ENCODE measurements at places on chromosomes 12 and 14.

DNA sequence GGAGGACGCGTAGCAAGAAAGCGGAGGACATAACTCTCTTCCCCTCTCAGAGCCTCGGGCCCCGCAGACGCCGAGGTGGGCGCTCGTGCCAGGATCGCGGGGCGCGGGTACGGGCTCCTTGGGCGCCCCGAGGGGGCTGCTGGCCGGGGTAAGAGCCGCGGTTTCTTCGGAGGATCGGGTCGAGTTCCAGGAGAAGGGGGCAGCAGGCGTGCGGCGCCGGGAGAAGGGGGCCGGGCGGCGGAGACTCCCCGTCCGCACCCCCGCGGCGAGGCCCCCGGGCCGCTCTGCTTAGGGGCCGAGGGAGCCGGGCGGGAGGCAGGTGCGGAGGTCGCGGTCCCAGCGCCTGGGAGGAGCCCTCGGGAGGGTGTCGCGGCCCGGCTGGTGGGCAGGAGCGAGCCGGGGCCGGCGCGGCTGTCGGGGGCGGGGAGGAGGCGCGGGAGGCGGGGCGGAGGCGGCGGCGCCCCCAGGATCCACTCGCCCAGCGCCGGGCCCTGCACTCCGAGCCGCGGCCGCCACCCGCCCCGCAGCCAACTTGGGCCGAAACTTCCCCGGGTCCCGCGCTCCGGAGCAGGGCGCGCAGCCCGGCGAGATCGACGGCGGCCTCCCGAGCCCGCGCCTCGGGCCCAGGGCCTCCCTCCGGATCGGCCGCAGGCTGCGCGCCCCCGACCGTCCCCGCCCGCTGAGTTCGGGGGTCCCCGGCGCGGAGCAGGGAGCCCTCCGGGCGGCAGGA, 64.4 kb downstream of the FBXL14 start:
- no peak for DNase-seq

DNA sequence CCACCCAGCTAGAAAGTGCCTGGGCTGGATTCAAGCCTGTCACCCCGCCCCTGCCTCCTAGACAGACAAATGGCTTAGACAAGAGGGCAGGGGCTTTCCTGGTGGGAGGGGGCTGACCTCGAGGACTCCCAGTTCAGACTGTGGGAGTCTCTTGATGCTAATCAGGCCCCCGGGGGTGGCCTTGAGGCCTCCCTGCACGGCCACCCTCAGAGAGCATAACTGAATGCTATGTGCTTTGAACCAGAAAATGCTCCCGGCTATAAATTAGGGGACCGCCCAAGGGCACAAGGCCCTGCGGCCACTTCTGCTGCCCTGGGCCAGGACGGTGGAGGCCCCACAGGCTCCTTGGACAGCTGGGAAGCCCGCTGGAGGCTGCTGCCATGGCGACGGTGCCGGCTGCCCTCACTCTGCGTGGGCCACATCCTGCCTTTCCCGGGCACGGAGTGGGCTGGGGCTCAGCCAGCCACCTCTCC, 111.0 kb upstream of the NCOR2 start:
- no peak for DNase-seq

DNA sequence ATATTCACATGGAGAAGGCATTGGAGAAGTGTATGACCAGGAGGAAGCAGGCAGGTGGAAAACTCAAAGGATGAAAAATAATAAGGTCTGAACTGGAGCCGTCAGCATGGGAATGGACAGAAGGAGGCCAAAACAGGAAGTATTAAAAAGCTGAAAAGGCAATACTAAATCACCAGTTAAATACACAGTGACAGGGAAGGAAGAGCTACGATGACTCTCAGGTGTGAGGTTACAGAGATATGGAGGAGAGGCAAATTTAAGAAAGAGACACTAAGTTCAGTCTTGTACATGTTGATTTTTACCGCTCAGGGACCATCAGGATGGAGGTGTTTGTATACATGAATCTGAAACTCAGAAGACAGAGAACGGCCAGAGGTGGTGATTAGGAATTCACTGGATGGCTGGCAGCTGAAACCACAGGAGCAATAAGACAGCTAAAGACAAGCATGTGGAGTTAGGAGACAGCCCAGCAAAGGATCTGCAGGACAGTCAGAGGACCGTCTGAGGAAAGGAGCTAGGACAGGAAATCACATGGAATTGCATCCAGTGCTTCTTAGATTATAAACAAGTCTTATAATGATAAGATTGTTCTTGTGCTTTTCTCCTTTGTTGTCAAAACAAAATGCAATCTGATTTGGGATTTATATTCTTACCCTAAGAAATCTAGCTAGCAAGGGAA, 33.9 kb upstream of the CDKN3 start:
- no peak for DNase-seq

DNA sequence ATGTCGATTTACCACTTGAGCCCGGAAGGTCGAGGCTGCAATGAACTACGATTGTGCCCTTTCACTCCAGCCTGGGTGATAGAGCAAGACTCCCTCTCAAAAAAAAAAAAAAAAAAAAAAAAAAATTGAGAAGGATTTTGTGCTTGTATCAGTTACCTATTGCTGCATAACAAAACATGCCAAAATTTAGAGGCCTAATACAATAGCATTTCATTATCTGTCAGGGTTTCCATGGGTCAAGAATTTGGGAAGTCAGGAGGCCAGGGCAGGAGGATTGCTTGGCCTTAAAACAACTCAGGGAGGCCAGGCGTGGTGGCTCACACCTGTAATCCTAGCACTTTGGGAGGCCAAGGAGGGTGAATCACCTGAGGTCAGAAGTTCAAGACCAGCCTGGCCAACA, 4.6 kb upstream of the SLC8B1 start:
- DNase-seq: no peak

- no peak for DNase-seq
Observed at GRCh38 chr12:23222801-23223200, 597.8 kb downstream of the ETNK1 start.

- DNase-seq: no peak
Observed at GRCh38 chr12:43011383-43011926, 421.9 kb upstream of the PRICKLE1 start.

DNA sequence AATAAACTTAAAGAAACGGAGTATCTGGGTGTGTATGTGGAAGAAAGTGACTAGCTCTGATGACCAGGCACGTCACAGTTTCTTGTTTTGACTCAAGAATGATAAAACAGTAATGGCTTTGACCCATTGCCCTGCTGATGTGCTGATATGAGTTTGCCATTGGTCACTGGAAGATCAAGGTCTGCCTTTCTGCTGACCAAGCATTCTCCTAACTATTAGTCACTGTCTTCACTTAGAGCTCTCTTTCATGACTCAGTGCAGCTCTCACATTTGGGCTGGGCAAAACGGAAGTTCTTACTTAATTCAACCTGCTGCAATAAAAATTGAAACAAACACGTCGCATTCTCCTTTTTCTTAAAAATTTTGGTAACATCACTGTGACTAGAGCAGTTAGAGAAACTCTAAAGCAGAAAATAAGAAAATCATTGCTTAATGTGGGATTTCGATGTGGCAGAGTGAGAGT, 366.7 kb downstream of the BTG1 start:
- DNase-seq: peak; percentile 90

DNA sequence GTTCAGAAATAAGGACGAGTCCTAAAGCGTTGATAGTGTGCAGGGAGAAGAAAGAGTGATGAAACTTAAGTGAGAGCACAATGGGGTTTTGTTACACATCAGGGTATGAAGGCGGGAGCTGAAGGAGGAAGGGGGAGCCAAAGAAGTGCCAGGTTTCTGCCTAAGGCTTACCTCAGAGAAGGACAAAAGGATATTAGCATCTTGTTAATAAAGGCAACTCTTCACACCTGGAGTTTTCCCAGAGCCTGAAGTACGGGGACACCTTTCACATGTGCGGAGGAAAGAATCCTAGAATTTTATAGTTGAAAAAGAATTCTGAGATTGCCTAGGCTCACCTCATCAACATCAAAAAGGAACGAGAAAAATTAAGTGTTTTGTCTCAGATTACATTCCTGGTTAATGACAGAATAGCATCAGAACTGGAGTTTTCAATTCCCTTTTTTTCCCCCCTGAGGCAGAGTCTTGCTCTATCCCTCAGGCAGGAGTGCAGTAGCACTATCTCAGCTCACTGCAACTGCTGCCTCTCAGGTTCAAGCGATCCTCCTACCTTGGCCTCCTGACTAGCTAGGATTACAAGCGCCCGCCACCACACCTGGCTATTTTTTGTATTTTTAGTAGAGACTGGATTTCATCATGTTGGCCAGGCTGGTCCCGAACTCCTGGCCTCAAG, 2.2 kb upstream of the SAV1 start:
- DNase-seq: peak; percentile 23

DNA sequence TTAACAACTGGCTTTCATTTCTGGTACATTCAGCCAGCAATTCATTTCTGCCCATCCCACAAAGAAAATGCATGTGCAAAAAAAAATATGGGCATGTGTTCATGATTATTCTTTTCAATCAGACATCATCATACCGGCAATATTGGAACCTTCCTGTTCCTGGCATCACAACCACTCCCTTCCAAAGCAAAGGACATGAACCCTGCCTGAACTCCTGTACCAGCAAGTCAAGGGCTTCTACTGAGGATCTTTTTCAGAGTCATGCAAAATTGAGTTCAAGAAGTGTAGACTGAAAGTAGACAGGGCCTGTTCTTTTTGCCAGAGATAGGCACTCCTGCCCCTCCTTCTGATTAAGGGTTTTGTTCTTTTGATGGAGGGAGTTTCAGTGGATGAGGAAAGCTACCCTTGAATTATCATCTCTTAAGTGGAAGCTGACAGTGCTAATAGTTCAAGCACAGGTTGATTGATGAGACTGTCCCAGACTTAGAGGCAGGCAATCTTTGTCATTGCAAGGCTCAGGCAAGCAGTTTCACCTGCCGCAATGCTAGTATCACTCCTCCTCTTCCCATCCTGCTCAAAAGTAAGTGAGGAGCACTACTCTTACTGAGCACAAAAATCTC, 22.3 kb upstream of the DIO2 start:
- no peak for DNase-seq
